Stimulated activated CD4-positive, alpha-beta T cell treated with anti-CD3 and anti-CD28 coated beads, Interleukin-1b, Interleukin-23, amount 100 ng/mL, for 1 hour (primary cell): ENCODE measurements at places on chromosomes 4 and X.

GRCh38 chr4:13143222-13144070, 340.7 kb downstream of the RAB28 start:
- DNase-seq = no peak

DNA sequence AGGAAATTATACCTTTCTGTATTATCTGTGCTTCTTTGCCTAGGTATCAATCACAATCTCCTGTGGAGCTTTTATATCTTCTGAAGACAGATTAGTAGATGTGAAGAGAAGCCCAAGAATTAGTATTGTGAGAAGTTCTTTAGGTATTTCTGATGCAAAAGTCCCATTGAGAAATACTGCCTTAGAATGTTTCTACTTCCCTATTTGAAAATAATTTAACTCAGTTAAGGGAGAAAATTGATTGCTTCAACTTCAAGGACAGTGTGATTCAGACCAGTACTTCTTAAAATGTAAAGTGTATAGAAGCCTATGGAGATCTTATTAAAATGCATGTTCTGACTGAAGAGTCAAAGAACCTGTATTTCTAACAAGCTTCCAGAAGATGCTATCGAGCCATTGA, 9.0 kb downstream of the EIF1AX start:
- DNase-seq = no peak

GRCh38 chrX:45769761-45770582, 569.3 kb upstream of the DIPK2B start:
- DNase-seq = no peak

DNA sequence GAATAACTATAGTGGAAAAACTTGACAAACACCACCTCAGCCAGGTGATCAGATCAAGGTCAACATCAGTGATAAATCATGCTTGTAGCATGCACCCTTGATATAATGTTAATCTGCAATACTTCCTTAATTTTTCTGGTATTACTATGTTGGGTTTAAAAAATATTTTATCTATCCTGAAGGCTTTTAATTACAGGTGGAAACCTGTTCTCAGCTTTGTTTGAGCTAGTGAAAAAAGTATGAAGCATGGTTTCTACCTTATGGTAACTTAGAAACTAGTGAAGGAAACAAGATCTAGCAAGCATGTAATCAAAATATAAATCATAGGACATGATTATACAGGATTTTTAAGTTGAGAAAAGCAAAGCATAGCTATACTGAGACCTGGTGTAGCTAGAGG, 26.6 kb downstream of the MAOA start:
- DNase-seq = no peak

GRCh38 chr4:41394481-41394894, 137.8 kb downstream of the UCHL1 start:
- DNase-seq = no peak

DNA sequence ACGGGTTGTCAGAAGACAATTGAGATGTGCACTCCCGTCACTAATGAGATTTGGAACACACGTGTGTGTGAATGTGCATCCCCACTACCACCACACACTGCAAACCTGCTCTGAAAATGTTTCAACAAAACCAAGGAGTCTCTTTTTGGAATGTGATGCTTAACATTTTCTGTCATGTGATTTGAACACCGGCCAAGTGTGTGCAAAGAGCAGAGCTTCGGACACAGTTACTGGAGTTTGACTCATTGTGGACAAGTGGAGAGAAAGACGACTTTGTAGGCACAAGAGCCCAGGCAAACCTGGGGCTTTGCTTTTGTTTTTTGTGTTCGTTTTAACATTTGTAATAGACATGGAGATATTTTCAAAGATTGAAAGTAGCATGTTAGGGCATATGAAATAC, 49.2 kb downstream of the CCKAR start:
- DNase-seq = no peak

GRCh38 chr4:41542526-41543275, 4.7 kb downstream of the LIMCH1 start:
- DNase-seq = no peak

DNA sequence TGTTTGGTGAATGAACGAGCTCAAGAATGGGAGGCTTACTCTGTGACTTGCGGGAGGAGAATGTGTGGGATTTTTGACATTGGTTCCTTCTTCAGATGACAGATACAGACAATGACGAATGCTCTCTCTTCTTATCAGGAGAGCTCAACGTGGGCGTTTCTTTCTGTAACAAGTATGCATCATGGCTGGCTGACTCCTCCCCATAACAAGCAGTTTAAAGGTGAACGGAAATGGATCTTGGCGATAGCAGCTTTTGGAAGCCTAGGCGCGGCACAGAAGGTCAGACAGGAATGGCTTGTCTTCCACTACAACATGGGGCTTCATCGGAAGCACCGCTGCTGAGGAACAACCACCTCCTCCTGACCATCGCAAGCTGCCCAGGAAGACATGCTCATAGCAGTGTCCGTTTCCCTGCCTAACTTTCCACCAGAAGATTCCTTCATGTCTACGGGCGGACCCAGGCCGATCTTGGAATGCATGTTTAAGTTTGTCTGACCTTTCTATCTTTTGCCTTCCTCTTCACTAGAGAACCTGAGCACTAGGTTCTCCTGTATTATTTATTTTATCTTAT, 18.3 kb upstream of the ACSL1 start:
- no peak for DNase-seq

- no peak for DNase-seq
These were observed 25.3 kb upstream of the GPC3 start for GRCh38 chrX:134010690-134011089.

DNA sequence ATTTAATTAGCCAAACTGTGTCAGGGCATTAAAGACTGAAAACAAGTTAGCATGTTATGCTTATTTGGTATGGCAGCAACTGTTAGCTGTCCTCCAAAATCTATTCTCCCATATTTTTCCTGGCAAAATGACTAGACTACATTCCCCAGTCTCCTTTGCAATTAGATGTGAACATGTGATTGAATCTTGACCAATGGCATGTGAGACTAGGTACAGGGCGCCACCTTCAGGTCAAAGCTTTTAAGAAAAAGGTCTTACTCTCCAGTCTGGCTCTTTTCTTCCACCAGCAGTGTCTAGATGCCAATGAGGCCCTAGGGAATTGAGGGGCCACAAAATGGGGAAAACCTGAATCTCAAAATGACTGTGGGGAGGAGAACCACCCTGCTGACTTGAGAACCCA, 408.2 kb downstream of the SMARCA1 start:
- no peak for DNase-seq

DNA sequence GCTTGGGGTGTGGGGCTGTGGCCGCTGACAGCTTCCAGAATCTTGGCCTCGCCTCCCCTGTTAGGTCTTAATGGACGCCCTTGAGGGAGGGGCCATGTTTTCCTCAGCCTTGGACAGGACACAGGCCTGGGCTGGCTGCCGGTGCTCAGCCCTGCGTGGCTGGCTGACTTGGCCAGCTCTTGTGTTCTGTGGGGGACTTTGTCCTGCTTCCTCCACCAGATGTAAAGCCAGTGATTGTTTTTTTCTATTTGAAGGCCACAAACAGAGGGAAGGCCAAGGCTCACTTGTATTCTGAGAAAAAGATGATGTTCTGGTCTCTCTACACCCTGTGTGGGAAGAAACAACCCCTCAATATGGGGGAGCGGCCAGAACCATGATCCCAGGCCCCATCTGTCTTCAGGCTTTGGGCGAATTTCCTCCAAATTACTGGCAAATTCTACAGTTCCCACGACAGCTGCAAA, 71.3 kb downstream of the HTRA3 start:
- DNase-seq = no peak

DNA sequence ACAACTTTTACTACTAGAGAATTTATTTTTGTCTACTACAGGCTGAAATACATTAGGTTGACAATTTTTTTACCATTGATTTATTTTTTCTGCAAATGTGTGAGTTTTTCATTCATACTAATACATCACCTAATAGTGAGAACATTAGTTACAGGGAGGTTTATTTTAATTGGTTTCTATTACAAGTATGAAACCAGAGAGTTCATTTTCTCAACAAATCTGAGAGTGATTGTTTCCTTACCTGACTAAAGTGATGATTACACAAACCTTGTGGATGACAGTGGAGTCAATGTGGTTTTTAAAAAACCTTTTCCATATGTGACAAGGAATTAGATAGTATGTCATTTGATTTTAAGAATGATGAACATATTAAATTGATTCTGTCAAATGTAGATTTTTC, 227.4 kb downstream of the PALLD start:
- no peak for DNase-seq

GRCh38 chr4:15004739-15005301, 2.5 kb downstream of the CPEB2 start:
- no peak for DNase-seq

DNA sequence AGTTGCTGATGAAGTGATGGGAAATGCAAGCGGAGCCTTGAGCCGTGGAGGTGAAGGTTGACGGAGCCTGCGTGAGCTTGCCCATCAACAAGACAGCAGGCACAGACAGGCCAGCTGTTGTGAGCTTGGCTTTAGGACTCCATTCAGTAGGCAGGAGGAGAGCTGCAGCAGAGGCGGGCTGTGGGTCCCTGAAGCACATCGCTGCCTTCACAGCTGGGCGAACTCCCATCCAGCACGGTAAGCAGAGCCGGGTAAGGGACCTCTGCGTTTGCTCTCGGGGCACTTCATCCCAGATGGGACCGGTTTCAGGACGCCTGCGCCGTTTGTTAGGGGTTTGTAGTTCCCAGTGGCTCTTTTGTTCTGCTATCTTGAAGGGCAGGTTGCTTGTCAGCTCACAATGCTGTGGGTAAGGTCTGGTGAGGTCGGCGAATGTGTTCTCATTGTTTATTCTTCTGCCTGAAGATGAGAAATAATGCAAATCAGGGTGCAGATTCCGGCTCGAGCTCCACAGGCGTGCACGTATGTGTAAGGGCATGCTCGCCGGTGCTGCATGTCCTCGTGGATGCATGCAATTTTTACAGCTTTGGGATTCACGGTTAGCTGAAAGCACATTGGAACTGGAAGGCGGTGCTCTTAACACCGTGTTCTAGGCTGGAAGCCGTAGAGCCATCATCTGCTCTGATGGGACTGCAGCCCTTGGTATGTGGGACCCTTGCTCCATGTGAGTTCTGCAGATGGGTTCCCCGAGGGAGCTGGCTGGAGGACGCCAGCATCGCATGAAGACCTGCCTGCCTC, 54.6 kb upstream of the CLDN34 start:
- DNase-seq = no peak

DNA sequence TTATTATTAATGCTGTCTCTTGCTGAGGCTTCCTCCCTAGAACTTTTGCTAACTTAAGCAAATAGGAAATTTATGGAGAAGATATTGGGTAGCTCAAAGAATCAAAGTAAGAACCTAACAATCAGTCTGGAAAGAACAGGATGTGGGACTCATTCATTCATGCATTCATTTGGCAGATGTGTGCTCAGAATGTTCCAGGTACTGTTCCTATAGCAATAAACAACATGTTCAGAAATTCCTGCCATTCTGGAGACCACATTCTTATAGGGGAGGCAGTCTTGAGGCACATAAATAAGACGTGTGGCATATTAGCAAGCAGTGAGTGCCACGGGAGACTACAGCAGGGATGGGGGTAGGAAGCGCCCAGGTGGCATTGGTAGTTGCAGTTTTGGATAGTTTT, 5.0 kb downstream of the GRK4 start:
- no peak for DNase-seq

DNA sequence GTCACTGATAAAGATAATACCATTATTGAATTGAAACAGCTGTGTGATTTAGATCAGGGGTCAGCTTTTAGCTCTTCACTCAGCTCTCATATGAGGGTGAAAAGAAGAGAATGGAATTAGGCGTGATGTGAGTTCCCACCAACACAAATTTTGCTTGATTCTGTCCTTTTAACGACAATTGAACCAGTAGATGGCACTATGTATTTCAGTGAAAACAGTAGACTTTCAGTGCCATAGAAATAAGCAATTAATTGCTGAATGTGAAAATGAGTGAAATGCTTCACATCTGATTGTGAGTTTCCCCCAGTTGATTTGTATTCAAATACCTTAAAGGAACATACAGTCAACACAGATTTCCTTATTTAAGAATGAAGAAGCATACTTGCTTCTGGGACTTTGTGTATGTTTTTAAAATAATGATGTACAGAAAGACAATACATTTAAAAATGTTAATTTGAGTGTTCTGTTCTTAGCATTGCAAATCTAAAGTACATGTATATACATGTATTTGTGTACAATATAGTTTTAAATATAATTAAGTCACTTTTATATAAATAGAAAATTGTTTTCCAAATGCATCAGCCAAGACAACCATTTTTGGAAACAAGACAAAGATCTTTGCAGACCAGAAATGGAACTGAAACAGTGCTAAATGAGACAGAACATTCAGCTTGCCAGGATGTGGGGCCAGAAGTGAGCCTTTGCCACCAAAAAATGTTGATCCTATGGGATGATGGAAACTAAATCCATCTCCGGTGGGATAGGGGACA, 178.8 kb downstream of the SNCA start:
- DNase-seq = no peak

DNA sequence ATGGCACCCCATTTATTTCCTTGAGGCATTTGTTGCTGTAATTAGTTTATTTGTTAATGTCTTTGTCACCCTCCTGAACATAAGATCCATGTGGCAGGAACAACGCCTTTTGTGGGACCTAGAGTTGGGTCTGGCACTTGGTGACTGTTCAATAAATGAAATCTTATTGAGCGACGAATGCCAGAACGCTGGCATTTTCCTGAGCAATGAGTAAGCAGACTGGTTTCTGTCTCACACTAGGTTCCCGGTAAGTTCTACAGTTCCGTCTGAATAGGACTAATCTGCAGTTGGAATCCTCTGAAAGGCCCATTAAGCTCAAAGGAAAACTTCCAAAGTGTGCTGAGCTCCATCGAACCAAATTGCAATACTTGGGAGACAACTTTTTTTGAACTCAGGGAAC, 49.2 kb downstream of the GATB start:
- DNase-seq = no peak

- no peak for DNase-seq
These were observed 432.5 kb upstream of the FGF16 start for GRCh38 chrX:77014377-77015372.

- no peak for DNase-seq
These were observed 200.3 kb upstream of the BCOR start for GRCh38 chrX:40298069-40298468.

DNA sequence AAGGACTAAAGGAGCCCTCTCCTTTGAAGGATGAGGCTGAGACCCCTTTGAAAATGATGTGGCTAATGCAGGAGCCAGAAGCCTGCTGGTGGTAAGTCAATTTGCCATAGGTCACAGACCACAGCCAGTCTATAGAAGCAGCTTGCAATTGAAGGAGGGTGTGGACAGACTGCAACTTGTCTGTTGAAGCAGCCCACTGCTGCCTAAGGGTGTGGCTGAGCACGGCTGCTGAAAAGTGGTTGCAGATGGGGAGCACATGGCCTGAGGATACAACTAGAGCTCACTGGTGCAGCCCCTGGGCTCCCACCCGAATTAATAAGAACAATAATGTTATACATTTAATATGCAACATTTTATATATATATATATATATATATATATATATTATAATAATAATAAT, 11.4 kb upstream of the EXOC1L start:
- DNase-seq = no peak

GRCh38 chr4:59249110-59249509, 1951.0 kb upstream of the ADGRL3 start:
- no peak for DNase-seq

GRCh38 chr4:118327554-118328241, 25.1 kb downstream of the PRSS12 start:
- no peak for DNase-seq

- no peak for DNase-seq
These were observed 89.7 kb upstream of the NPNT start for GRCh38 chr4:105805501-105806120.

GRCh38 chrX:39755143-39756032, 342.4 kb downstream of the BCOR start:
- no peak for DNase-seq

GRCh38 chrX:1481636-1482529, 29.2 kb upstream of the ASMTL start:
- peak; percentile 37 for DNase-seq

GRCh38 chrX:114582698-114583395, 1.0 kb upstream of the HTR2C start:
- DNase-seq = no peak
